ENCODE measurements at places on chromosomes 11 and 22.

GRCh38 chr11:115333121-115333520 is 171.1 kb downstream of the CADM1 start:
- no peak for DNase-seq

GRCh38 chr22:31550871-31551370 is 54.6 kb downstream of the SFI1 start:
- no peak for DNase-seq

DNA sequence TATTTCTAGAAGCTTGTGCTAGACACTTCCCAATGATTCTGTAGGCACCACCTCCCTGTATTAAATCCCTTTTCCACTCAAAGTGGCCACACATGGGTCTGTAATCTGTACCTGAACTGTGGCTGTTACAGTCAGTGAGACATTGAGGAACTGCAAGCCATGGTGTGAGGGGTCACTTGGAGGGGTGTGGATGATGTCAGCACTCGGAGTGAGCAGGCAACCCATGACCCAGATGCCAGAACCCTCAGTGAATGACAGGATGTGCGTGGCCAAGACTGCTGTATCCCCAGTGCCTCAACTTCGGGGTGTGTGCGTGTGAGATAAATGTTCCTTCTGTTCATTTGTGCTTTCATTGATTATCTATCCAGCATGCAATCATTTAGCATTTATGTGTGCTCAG is 14.7 kb upstream of the SHANK3 start:
- no peak for DNase-seq

DNA sequence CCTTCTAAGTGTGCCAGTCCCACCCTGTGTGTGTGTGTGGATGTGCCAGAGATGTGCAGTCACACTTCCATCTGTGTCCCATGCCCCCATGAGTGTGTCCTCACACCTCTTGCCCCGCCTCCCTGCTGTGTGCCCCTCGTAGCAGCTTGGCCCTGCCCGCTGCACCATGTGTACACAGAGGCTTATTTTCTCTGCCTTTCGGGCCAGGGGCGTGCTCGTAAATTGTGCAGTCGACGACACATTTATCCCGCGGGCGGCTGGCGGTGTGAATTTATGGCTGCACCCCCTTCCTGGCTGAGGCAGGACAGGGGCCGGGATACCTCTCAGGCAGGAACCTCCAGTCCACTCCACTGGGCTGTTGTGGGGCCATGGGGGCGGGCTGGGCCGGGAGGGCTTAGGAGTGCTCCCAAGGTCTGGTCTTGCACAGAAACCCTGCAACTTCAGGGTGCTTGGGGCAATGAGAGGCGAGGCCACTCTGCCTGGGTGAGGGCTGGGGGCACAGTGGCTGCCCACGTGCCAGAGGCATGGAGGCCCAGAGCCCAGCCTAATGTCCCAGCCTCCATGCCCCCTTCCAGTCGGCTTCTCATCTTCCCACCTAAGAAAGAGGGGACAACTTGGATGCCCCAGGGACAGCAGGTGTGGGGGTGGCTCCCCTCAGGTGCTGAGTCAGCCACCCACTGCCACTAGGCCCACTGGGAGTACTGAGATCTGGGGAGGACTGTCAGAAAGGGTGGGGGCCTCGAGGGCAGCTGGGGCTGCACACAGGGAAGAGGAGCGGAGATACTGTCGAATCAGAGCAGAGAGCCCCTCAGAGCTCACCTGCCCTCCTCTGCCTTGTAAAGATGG is 12.5 kb downstream of the GP1BB start:
- no peak for DNase-seq

- DNase-seq = no peak
Measured at GRCh38 chr22:44455963-44456358, 42.1 kb downstream of the RTL6 start.

DNA sequence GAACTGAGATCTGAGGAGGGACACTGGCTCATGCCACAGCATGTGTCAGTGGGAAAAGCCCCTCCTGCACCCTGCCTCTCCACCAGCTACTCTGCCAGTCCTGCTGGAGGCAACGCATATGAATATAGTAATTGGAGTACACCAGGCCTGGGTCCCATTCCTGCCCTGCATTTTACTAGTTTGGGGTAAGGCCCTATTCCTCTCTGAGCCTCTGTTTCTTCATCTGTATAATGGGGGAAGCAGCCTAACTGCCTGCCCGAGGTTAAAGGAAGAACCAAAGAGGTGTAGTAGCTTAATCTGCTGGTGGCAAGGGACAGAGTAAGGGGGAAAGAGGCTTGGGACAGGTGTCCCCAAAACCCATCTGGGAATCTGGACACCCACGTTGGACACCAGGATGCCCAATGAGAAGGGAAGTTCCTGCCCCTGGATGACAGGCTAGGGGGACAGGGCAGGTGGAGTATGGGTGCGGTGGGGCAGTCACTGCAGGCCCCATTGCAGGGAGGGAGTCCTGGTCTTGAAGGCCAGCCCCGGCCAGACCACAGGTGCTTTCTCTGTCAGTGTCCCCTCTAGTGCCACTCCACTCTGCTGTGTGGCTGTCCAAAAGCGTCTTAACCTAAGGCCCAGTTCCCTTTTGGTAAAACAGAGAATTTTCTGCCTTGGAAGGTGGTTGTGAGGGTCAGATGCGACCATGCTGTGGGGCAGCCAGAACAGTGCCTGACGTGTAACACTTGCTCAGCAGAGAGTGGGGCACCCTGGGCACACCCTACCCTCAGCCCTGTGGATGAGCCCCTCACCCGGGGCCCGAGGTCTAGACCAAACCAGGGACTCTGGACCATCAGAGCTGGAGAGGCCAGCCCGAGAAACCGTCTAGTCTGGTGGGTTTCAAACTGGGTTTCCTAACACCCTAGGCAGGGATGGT is 11.5 kb downstream of the TSKU start:
- no peak for DNase-seq

- no peak for DNase-seq
Measured at GRCh38 chr11:129959687-129960086, 42.9 kb downstream of the PRDM10 start.

- DNase-seq = no peak
Measured at GRCh38 chr11:118410055-118410745, 8.8 kb downstream of the ATP5MG start.

DNA sequence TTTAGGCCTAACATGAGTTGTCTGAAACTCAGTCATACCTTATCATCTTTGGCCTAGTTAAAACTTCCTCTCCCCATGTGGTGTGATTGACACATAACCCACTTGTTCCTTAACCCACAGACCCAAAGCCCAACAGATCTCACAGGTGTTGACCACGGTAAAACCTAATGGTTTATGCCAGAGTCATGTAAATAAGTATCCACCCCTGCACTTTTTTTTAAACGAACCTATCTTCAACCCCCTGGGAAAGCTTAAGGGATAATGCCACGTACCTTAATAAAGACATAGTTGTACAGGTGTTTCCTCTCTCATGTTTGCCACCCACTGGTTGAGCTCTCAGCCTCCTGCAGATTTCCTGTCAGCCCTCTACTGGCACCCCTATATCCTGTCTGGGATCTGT is 709.3 kb upstream of the CCDC179 start:
- no peak for DNase-seq

DNA sequence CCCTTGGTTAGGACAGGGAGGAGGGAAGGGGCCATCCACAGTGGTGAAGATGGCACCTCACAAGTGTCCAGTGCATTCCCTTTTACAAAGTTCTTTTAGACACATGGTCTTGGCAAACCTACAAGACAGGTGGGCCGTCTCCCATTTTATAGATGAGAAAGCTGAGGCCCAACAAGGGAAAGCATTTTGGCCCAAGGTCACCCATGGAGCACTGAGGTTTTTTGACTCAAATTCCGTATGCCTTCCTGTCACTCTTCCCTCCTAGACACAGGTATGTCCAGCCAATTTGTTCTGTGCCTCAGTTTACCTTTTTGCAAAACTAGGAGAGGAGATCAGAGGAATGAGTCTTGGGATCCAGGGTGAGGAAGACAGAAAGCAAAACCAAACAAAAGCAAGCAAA is 1.2 kb downstream of the C1QTNF4 start:
- no peak for DNase-seq

DNA sequence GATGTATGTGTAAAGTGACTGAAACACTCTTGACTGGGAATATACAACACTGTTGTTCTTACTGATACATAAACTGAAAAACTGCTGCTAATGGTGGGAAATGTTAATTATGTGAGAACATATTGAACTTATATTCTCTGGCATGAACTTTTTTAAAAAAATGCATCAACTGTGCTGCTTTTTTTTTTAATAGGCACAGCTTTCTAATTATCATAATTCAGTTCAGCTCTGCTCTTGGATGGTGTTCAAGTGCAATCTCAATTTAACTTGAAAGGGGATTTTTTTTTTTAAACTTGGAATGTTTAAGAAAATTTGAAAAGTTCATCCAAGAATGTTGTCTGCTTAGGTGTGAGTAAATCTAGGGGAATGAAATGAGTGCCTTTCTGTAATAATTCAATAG is 5.2 kb downstream of the TEAD1 start:
- DNase-seq = no peak

DNA sequence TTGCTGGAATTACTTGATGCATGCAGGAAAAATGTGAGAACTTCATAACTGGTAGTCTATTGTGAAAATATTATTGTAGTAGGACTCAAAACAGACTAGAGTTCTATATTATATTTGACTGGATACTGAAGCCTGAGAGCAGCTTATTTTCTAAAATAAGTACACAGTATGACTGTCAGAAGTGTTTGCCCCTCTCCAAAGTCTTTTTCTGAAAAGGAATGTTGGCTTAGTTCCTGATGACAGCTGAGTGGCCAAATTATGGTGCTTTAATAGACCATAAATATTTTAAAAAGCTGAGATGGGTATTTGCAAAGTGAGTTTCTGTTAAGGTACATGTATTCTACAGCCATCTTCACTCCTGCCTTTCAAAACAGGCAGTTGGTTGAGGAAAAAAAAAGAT is 13.1 kb downstream of the ZBED5 start:
- no peak for DNase-seq

DNA sequence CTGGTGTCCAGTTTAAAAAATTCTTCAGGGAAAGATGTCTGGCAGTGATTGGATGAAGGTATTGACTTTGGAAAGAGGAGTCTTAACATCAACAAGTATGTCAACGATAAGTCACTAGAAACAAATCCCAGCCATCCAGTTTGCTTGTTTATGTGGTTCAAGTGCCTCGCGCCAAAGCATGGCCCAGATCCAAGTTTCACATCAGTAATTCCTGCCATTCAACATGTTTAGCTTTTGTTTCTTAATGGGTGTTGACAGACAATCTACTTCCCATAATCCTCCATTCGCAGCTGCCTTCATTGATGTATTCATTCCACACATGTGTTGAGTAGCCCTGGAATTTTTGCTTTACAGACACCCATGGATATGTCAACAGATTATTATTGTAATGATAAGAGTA is 77.8 kb downstream of the UBASH3B start:
- DNase-seq = no peak

- no peak for DNase-seq
Measured at GRCh38 chr11:110076371-110076965, 16.7 kb upstream of the ZC3H12C start.

GRCh38 chr11:117492578-117493251 is 165.1 kb downstream of the CEP164 start:
- DNase-seq = no peak

All from stimulated activated CD4-positive, alpha-beta T cell treated with anti-CD3 and anti-CD28 coated beads, Interleukin-2, amount 100 ng/mL, for 24 hours (primary cell).